ENCODE measurements at places on chromosomes 7 and 10. TPM values are rescaled to one million over a fixed set of nuclear protein-coding genes. Genes with fewer than 3 reads are reported as not detected.

- DNase-seq, result no peak
Observed at GRCh38 chr10:118557946-118558345, 37.5 kb downstream of the PRLHR start.

- DNase-seq, result no peak
Observed at GRCh38 chr7:94294471-94295131, 100.1 kb upstream of the COL1A2 start.

DNA sequence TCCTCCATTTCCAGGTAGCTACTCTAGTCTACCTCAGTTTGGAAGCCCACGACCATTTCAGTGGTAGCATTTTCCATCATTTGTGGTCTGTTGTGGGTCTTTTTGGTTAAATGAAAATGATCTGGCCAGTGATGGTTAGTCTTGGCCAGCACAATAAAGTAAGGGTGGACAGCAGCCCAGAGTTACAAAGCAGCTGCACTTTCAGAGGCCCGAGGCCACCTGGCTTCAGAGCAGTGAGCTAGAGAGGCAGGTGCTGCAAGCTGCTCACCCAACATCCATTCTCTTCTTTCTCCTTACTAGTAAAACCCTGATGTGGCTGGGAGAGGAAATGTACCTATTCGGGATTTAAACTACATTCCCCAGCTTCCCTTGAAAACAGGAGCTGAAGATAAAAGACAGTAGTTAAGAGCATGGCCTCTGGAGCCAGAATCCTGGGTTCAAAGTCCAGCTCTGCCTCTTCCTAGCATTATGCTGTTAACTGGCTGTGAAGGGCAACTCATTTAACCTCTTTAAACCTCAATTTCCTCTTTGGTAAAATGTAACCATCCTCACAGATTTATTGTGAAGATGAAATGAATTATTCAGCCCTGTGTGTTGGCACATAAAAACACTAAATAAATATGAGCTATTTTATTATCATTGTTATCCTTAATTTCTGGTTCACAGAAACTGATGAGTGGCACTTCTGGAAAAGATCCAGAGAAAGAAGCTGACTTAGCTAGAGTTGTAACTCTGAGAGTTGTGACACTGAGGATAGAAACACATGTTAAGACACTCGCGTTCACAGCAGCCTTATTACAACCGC, 517.4 kb downstream of the PARD3 start:
- no peak for DNase-seq

- no peak for DNase-seq
Observed at GRCh38 chr10:14656052-14656730, 118.5 kb downstream of the FAM107B start.

DNA sequence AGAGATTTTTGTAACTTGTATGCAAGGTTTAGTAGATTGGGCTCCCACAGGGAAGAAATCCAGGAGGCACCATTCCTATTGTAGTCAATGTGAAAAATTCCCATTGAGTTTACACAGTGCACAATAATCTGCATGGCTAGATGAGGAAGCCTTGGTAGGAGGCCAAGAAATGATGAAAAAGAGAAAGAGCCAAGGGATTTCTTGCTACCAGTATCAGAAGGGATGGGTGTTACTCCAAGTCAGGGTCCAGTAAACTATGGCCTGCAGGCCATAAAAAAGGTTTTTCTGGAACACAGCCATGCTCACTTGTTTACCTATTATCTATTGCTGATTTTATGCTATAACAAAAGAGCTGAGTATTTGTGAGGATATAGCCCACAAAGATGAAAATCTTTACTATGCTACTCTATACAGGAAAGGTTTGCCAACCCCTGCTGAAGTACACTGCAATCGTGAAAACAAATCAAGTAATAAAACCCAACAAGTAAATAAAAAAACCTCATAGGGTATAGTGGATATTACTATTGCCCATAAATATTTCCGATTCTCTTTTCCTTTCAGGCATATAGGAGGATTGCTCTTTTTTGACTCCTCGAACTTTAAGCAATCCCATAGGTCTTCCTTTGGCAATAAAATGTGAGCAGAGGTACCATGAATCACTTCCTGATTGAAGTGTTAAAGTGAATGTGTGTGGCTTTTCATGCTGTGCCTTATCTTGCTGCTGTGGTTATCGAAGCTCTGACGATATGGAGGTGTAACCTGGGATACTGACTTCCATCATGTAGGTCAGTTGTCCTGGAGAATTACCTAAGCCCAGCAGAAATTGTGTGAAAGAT, 256.3 kb upstream of the MAGI2 start:
- DNase-seq, result no peak

DNA sequence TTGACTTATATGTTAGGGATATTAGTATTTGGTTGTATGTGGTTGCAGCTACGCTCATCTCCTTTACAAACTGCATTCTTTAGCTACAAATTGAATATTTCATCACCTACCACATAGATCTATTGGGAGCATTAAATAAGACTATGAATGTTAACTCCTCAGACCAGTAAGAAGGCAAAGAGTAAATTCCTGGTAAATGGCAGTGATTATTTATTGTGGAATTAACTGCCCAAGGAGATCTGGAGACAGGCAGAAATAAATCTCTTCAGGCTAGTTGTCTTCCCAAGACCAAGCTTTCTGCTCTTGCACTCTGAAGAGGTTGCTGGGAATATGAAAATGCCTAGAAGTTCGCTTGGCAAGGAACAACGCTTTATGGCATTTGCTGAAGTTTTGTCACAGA, 74.6 kb downstream of the ANLN start:
- DNase-seq, result no peak

DNA sequence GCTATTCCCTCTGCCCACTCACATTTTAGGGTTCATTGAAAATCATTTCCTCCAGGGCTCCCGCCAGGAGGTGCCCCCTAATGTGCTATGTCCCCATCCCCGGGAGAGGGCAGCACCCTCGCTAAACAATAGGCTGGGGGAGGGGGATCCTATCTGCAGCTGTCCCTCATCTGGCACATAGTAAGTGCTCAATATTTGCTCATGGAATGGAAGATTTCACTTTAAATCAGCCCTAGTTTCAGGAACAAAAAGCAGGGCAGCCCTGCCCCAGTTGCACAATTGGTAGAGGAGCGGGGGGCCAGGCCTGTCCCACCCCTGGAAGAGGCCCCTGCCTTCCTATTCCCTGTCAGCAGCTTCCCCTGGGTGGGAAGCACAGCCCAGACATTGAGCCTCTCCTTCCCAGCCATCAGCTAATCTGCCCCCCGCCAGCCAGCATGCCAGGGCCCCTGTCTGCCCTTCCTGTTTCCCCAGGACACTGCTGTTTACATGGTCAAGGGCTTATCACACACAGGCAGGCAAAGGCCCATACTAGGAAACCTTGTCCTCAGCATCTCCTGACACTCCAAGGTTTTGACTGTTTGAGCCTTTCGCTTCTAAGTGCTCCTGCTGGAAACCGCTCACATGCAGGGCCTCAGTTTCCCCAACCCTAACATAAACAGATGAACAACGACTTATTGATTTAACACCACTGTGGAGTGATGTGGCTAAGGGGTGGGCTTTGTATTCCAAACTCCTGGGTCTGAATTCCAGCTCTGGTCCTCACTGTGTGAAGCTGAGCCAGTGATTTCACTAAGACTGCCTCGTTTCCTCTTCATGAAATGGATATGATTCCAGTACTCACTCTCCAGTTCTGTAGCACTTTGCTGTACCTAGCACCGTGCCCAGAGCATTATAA, 130.7 kb upstream of the ZMIZ1 start:
- DNase-seq, result no peak

DNA sequence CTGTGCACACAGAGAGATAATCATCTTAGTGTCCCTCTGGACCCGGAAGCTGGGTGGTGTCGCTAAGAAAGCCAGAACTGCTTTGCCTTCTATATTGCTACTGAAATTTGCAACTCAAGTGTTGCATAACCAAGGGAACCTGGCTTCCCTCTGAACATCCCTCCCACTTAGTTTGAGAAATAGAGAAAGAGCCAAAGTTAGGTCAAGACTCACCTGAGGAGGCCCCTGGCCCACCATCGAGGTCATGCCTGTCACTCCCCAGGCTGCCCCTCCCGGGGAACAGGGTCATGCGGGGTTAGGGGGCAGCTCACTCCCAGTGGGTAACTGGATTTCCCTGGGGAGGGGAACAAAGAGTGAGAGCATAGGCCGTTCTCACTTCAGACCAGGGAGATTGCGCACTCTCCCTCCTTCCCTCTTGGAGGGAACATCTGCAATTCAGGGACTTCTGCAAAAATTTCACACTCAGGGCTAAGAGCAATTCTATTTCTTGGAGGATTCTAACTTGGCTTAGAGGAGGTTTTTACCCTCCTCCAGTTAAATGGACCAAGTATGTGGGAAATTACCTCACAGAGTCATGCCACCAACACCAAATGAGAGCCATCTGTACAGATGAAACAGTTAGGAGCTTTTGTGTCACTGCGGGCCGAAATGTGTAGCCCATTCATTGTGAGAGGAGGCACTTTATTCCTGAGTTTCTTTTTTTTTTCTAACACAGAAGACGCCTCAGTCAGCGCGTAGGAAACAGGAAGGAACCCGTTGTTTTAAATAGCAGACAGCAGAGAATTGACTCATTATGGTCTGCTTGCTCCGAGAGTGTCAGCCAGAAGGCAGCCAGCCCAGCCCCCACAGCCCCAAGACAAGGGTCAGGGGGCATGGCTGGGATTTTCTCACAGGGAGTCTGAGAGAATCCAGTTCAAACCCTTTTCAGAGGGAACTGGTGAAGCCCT, 221.3 kb downstream of the ARHGAP12 start:
- no peak for DNase-seq

DNA sequence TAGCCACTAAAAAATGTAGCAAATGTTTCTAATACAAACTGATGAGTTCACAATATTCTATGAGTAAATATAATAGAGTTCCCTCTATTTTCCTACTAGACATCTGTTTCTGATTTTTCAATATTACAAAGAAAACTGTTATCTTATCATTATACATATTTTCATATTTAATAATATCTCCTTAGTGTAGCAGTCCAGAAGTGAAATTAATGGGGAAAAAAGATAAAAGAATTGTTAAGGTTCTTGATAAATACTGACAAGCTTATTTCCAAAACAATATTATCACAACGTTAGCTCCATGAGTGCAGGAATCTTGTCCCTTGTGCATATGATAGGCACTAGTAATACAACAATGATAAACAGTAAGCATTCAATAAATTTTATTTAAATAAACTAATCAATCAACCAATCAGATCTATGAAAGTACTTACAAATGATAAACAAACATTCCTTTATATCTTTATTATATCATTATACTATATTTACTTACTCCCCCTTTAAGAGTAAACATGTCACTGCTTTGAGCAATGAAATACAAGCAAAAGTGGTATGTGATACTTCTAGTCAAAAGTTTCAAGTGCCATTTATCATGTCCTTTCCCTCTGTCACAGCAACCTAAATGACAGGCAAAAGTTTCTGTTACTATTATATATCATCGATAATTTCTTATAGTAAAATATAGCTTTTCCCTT, 103.1 kb downstream of the IMMP2L start:
- DNase-seq, result no peak

GRCh38 chr7:91875851-91876250, 4.7 kb downstream of the MTERF1 start:
- DNase-seq, result no peak

DNA sequence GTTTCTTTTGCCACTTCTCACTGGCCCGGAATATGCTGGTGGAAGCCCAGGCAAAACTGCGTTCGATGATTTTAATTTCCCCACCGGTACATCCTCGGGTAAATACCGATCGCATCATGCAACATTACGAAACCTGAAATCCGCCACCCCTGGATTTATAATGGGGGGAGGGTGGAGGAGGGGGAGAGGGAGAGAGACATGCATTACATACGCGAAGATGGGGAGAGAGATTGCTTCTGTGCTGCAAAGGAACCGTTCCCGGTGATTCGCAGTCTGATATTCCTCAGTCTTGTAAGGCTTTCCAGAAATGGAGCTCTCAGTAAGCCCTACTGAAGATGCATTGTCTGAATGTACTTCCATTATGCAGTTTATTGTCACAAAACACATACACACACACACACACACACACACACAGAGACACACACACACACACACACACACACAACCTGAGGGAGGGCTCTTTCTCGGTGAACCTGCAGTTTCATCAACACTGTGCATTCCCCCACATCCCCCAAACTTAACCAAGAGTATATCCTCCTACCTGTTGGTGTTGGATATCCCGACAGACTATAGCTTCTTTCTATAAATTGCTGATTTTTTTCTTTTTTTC, 741 bp downstream of the GPR85 start:
- no peak for DNase-seq

DNA sequence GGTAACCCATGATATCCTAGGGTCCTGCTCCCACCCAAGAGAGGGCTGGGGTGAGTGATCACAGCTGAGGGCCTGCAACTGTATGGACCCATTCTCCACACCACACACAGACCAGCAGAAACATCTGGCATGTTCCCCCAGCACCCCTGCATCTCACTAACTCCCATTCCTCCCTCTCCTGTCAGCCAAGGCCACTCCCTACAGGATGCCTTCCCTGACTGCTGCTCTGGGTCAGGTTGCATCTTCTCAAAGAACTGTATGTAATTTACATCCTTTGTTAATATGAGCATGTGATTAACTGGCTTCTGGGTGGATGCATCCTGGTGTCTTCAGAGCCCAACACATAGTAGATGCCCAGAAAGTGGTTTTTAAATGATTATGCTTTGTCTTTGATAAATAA, 56.2 kb downstream of the PTPRE start:
- no peak for DNase-seq

DNA sequence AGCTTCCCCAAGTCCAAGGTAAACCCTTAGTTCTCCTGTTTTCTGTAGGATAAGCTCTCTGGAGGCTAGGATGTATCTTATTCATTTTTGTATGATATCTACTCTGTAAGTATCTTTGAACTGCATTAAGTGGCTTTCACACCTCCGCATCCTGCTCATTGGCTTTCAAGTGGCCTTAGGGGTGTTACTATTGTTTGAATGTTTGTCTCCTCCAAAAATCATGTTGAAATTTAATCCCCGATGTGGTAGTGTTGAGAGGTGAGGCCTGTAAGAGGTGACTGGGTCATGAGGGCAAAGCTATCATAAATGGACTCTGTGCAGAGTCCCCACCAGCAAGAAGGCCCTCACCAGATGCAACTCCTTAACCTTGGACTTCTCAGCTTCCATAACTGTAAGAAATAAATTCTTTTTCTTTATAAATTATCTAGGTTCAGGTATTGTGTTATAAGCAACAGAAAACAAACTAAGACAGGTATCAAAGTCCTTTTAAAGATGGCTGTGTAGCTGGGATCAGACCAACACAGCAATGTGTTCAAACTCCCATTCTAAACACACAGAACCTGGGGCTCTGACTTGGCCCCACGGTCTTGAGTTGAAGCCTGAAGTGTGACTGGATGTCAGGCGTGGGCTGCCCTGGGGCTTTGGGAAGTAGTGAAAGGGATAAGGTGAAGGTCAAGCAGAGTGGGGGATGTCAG, 25.9 kb downstream of the TBXAS1 start:
- DNase-seq, result no peak

DNA sequence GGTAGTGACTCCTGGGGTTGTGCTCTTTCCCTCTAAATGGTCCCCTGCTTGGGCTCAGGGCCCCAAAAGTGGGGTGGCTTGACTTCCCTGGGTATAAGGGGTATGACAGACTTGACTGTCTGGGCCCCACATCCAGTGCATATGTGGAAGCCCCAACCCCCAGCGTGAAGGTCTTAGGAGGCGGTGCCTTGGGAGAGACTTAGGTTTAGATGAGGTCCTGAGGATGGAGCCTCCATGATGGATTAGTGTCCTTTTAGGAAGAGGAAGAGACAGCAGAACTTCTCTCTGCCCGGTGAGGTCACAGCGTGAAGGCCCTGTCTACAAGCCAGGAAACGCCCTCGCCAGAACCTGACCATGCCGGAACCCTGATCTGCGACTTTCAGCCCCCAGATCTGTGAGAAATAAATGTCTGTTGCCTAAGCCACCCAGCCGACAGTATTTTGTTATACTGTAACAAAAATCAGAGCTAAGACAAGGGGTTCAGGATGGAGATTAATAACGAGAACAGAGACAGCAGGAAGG, 23.8 kb downstream of the PODXL start:
- DNase-seq, result no peak

BEND7 gene
- total RNA-seq, result 14.9 TPM

CHAT gene
- total RNA-seq, result not detected

CTAGE8 gene
- 1.4 TPM for total RNA-seq
